ENCODE measurements at places on chromosomes 11 and 22.

DNA sequence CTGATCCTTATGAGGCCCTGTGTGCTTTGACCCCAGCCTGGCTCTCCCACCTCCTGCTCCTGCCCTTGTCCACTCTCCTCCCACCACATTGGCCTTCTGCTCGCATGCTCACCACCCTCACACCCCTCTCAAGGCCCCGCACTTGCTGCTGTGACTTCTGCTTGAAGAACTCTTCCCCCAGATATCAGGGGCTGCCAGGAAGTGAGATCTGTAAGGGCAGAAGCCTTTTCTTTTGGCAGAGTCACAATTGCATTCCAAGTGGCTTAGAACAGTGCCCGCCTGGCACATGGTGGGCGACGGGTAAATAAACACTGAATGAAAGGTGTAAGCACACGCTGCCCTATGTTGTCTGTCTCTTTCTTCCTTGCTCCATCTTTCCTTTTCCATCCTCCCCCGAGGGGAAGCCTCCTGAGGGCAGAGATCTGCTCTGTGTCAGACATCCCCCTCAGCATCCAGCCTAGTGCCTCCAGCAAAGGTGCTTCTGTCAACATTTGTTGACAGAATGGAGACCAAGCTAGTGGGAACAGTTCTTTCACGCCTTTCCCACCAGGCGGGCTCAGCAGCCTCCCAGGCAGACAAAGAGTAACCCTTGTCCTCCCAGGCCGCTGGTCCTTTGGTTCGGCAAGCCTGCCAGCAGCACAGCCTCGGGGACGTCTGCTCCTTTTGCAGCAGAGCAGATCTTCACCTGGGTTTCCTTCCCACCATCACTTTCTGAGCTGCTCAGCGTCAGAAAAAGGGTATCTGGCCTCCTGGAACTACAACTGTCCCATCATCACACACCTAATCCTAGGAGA lies 10.0 kb upstream of the PEX26 start:
- peak; percentile 50 for DNase-seq

DNA sequence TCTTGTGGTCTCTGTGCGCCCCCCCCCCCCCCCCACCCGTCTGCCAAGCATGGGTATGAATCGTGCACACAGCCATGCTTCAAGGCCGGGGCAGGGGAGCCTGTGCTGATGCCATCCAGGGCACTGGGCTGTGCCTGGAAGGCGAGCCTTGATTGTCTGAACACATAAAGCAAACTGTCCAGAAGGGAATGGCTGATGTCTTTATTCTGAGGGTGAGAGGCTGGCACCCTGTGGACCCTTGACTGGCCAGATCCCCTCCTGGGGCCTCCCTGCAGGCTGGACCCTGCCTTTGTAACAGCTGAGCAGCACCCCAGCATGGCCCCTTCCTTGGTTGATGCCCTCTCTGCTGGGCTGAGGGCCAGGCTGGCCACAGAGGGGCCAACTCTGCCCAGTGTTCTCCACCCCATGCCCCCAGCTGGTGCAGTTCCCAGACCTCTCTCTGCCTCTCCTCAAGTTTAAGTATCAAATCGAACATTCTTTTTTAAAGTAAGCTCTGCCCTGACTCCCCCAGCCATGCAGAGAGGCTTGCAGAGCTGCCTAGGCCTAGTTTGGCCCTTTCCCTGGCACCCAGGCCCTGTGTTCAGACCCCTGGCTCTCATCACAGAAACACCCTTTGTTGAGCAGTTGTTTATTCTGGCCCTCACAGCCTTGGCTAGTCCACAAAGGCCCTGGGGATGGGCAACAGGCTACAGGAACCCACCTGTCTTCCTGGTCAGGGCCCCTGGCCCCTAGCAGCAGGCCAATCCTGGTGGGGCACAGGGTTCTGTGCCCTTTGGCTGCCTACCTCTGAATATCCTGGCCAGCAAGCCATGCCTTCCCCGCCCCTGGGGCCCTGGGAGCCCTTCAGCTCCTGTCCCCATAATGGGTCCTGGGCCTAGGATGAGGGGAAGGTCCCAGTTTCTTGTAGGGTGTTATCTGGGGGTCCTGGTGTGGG lies 3.9 kb upstream of the RANBP1 start:
- peak; percentile 18 for DNase-seq

DNA sequence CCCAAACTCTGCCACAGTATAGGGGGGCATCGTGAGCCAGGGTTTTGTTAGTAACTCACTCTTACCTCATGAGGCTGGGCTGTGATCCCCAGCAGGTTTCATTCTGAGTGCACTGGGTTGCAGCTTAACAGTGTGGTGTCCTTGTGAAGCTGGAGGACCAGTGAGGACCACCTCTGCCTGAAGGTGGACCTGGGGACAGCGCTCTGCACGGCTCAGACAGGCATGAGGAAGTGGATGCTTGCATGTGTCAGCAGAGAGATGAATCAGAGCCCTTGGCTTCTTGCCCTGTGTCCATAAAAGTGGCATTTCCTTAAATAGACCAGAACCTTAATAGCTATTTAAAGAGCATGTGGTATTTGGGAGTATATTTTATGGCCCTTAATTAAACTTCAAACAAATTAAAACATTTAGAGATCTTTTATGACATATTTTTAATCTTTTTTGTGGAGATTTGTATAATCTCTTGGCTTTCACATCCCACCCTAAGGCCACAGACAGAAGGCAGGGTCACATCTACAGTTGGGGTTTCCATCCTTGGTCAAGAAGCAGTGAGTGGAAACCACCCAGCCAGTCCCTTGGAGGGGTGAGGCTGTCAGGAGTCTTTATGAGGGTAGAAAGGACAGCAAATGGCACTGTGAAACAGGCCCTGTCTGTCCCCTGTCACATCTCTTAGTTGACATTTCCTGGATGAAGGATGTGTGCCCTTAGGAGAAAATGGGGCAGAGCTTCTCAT lies 24.8 kb upstream of the ADORA2A start:
- DNase-seq, result peak; percentile 58

GRCh38 chr11:72072348-72072747 lies 8.0 kb downstream of the NUMA1 start:
- no peak for DNase-seq

DNA sequence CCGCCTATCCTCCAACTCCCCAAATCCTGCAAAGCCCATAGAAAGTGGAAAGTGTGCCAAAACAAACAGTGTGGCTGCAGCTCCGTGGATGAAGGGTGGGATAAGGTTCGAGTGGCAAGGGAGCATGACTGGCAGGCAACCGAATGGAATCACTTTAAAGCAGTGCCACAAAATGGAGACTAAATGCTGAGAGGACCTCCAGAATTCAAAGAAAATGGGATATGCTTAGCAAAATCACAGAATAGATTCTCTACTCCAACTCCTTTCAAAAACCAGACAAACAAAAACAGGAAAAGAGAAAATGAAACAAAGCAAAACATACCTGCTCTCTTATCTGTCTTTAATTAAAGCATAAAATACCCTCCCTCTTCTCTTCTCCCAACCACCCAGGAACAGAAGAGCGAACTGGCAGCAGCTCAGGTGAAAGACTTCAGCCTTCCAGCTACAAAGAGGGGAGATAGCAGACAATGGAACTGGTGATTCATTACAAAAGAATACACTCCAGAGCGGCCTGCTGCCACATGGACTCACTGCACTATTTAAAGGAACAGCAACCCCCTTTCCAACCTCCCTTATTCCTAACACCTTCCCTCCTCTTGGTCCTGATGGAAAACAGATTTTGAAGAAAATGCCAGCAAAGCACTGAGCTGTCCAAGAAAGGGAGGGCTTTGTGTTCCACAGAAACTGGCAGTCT lies 118.5 kb downstream of the APOL5 start:
- peak; percentile 50 for DNase-seq

DNA sequence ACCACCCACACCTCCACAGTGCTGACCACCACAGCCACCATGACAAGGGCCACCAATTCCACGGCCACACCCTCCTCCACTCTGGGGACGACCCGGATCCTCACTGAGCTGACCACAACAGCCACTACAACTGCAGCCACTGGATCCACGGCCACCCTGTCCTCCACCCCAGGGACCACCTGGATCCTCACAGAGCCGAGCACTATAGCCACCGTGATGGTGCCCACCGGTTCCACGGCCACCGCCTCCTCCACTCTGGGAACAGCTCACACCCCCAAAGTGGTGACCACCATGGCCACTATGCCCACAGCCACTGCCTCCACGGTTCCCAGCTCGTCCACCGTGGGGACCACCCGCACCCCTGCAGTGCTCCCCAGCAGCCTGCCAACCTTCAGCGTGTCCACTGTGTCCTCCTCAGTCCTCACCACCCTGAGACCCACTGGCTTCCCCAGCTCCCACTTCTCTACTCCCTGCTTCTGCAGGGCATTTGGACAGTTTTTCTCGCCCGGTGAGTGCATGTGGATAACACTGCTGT lies 28.4 kb downstream of the MUC5B start:
- no peak for DNase-seq
